ENCODE measurements at places on chromosomes 11 and 22.

DNA sequence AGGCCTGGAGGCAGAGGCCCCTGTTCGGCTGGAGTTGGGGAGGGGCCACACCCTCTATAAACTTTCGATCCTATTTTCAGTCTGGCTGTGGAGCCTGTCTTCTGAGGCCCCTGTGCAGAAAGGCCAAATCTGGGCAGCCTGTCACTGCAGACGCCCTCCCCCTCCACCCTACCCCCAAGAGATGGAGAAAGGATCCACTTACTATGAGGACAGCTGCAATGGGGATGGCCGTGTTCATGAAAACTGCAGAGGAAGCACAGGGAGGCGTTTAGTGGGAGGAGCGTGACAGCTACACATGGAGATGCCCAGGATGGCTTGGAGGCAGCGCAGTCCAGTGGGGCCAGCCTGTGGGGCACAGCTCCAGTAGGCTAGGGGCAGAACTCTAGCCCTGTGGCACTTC is 43.5 kb upstream of the KCNJ11 start:
- DNase-seq: no peak

DNA sequence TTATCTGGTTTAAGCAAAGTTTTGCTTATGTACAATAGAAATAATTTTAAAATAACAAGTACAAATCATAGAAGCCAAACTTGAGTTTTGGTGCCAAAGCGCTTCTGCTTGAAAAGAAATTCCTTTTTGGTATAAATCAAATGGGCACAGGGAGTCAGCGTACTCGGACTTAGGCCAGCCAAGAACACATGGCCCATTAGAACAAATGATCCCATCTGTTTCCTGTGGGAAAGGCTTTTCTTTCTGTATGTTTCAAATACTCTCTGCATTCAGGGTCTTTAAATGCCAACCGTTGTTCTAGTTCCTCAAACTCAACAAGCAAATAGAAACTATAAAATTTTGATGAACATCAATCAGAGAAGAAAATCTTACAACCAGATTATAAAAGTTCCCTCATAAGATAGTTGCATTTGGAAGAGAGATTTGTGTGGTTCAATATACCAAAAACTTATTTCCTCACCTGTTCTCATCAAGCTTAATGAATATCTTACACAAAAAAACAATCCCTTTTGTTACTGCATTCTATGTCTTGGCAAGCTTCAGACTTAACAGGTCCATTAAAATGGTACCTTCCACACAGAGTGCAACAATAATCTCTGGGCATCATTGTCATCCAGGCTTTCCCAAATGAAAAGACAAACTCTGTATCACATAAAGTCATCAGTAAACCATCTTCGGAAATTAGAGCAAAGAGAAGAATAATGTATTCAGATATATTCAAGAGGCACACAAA is 739.8 kb upstream of the API5 start:
- DNase-seq: no peak

- no peak for DNase-seq
Measured at GRCh38 chr11:118648291-118648690, 31.2 kb downstream of the TREH start.

DNA sequence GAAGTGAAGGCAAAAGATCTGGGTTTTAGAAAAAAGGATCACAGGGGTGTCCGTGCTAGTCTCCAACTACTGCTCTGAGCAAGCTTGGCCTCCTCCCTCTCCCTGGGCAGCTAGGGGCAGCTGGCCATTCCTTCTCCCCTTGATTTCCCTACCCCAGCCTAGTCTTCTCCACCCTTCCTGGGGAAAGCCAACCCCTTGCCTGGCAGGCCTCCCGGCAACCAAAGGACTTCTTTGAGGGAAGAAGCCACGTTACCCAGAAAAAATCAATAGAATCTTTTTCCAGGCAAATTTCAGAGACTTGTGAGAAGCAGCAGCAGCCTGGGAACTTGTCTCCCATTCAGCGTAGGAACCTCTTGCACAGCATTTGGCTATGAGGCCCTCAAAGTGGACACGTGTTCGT is 91.5 kb downstream of the MIAT start:
- no peak for DNase-seq

DNA sequence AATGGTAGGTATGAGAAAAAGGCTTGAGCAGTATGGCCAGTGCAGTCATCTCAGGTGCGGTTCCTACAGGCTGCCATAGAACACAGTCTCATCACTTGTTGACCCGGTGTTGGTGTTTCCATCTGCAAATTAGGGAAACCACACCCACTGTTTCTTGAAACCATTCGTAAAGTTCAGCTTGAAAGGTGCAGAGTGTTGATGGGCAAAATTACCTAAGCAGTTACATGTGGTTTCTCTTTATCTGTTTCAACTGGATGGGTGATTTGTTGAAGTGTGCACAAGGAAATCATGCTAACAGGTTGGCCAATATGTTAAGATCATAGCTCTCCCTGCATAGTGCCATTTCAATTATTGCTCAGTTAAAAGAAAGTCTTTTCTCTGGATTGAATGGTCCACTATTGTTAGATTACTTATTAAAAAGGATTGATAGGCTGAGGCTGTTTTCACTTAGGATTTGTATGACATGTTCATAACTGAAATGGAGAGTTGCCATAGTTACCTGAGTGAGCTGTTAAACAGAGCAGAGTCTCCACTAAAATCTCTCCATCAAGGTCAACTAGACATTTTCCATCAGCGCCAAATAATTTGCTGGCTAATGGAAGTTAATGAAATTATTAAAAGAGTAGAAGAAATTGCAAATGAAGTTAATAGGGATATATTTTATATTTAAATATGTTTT is 203.1 kb upstream of the MTMR2 start:
- no peak for DNase-seq

GRCh38 chr11:32267679-32268187 is 167.6 kb downstream of the WT1 start:
- no peak for DNase-seq

DNA sequence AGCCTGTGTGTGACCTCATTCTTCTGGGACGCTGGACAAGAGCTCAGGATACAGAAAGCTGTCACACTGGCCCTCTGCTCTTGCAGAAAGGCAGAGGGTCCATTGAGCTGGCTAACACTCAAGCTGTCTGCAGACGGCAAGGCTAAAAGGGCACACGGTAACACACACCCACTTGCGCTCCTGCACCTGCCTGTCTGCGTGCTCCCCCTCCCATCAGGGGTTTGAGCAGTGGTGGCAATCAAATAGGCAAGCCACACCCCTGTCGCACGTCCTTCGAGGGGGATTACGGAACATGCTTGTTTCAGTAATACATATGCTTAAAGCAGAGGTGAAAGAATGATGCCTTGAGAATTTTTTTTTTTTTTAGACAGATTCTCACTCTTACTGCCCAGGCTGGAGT is 7.1 kb upstream of the QSER1 start:
- no peak for DNase-seq

DNA sequence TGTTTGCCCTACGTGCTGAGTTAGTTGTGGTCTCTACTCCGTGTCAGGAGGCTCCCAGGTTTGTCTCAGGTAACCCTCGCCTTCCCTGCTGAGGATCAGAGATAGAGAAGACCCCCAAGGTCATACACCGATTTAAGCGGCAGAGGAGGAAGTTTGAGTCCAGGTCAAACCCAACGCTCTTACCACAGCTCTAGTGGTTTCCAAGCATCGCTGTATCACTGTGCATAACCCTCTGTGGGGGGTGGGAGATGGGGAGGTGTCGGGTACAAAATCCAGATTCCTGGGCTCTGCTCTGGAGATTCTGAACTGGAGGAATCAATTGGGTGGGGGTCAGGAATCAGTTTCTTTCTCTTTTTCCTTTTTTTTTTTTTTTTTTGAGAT is 627 bp downstream of the DNAJC4 start:
- DNase-seq: no peak

DNA sequence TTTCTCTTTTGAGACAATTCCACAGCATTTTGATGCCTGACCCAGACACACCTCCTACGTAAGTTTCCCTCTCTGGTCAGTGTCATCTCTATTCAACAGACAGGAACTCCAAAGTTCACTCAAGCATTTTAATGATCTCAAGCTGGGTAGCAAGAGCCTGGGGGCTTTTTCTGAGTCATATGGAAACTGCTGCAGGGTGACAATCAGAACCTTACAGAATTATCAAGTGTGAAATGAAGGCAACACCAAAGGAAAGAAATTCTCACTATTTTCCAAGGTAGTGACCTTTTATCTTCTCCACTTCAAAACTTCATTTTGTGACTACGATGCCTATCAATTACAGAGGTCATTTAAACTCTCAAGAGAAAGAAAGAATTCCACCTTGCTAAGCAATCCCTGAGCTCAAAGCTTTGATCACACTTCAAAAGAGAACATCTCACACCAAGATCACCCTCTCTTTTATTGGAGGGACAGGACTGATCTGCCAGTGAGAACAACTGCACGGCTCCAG is 229.0 kb upstream of the ZC3H12C start:
- peak; percentile 31 for DNase-seq

- DNase-seq: peak; percentile 40
Measured at GRCh38 chr11:86676533-86677154, 4.2 kb upstream of the ME3 start.

DNA sequence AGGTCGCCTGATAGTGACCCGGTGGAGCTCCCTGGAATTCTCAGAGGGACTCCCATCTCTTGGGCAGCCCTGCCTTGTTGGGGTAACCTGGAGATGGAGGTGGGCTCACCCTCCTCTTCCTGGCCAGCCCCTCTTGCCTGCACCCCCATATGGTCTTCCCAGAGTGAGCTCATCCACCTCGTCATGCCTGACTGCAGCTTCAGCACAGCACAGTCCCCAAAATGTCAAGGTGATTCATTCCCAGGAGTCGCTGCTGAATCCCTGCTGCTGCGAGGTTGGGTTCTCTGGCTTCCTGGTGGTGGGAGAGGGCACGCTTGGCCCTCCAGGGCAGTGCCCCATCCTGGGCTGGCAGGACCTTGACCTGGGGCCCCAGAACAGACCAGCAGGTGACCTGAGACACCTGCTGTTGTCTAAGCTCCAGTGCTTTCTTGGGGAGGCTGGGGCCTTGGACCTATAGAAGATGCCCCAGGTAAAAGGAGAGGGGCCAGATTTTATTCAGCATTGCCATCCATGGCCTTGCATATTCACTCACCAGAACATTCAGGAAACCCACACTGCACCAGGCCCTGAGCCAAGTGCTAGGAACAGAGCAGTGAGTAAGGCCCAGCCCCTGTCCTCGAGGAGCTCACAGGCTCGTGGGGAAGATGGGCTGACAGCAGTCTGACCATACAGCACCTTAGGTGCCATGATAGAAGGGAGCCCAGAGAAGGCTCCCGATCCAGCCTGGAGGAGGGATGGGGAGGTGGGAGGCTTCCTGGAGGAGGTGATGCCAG is 72.9 kb downstream of the CACNA1I start:
- DNase-seq: no peak

- DNase-seq: no peak
Measured at GRCh38 chr11:29616611-29617010, 400.2 kb downstream of the KCNA4 start.

GRCh38 chr11:76424379-76424778 is 20.4 kb upstream of the EMSY start:
- DNase-seq: no peak

DNA sequence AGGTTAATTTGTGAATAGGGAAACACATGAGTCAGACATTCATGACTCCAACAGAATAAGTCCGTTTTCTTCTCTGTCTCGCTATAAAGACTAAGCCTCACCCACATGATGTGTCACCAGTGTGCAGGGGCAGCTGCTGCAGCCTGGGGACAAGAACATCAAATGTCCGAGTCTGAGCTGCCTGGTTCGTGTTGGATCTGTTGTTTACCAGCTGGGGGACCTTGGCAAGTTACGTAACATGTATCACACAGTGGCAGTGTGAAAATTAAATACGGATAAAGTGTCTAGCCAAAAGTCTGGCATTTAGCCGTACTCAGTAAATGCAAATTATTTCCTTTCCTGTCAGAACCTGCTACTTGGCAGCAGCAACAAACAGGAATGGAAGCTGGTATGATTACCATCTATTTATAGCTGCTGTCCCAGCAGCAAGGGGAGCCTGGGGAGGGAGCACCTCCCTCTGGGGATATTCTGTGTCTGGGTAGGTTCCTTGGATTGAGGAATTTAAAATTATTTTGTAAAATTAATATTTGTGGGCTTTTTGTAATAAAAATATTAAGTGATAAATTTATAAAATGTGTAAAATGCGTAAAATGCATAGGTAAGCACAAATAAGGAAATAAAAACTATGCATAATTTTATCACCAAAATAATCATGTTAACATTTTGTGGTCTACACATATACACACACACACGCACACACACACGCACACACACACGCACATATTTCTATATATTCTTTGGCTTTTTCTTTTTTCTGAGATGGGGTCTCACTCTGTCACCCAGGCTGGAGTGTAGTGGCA is 1.3 kb upstream of the CLDN25 start:
- DNase-seq: peak; percentile 1

GRCh38 chr11:18501629-18502028 is 25.1 kb downstream of the TSG101 start:
- DNase-seq: no peak

GRCh38 chr22:46039535-46039934 is 62.6 kb upstream of the WNT7B start:
- DNase-seq: no peak

- DNase-seq: peak; percentile 89
Measured at GRCh38 chr11:82900277-82901164, at the start of gene PRCP. PRCP (minus strand) TSS chr11:82900430; CDS start chr11:82900402, 28 bp downstream.

DNA sequence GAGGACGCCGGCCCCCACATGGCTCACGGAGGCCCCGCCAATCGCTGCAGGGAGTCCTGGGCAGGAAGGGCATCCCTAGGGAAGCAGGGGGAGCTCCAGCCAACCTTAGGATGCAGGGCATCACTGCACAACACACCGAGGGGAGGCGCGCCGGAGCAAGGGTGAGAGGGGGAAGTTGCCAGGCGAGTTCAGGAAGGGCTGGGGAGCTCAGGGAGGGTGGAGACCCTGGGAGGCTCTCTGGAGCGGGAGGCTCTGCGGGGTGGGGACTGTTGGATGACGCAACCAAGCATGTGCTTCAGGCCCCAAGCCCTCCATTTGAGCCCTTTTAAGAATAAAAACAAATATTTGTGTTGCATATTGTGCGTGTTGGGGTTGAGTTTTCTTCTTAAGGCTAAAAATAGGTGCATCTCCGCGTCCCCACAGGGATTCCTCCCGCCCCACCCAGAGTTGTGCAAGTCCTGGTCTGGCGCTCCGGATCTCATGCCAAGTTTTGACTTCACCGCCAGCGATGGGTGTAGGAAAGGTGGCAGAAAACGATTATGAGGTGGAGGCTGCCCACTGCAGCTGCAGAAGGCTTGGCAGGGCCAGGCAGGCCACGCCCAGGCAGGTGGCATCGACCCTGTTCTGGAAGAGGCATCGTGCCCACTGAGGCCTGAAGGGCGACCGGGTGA is 65.2 kb downstream of the WNT7B start:
- no peak for DNase-seq

- DNase-seq: no peak
Measured at GRCh38 chr11:79648766-79649520, 208.1 kb upstream of the TENM4 start.

Data from inflammatory macrophage treated with lipopolysaccharide for 4 hours (primary cell).